A549 (cell line): ENCODE measurements at places on chromosomes 4 and X.
A peak's percentile ranks its signal among the peaks of the same experiment; 100 is the strongest.

GRCh38 chrX:69564665-69565064, 51.2 kb upstream of the EDA start:
- DNase-seq: no peak

GRCh38 chrX:22220941-22221340, 51.8 kb upstream of the CBLL2 start:
- DNase-seq: peak; percentile 29

GRCh38 chr4:99390055-99390454, 37.5 kb upstream of the ADH1C start:
- no peak for DNase-seq

DNA sequence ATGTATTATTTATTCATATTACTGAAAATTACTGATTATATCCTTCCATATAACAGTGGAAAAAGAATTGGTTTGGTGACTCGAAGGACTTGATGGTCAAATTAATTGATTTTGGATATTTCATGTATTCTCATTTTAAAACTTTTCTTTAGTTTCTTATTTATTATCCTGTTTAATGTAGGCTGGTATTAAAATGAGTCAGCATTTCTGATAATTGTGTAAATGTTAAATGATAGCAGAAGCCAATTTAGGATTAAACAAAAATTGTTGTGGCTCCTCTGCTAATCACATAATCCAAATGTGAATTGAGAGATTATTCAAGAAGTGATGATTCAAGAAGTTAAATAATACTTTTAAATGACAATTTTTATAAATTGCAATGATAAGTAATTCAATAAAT, 38.7 kb downstream of the PDLIM5 start:
- no peak for DNase-seq

GRCh38 chr4:158949099-158949498, 153.8 kb upstream of the RAPGEF2 start:
- no peak for DNase-seq

DNA sequence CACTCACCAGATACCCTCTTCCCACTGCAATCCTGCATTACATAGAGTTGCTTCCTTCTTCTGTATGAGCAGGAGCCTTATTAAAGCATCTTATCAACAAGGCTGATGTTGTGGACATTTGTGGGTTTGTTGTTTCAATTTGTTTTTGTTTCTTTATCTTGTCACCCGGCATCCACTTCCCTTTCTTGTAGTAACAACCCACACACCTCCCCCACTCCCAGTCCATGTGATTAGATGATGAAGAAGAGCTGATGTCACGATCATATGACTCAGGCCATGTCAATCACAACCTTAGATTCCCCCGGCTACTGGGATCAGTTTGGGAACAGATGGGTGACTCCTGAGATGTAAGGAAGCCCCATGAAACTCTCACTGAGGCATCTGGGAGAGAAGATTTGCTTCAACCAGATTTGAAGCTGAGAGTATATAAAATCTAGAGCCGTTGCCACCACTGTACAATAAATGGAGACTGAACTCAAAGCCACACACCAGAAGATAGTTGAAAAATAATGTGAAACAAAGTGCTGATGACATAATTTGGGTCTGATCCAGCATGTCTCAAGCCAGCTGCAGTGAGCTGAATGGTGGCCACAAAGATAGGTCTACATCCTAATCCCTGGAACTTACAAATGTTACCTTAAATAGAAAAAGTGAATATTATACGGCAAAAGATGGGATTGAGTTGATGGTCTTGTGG, 34.1 kb upstream of the SRD5A3 start:
- no peak for DNase-seq

- no peak for DNase-seq
These were observed 74.0 kb upstream of the OGT start for GRCh38 chrX:71458866-71459265.

- DNase-seq: peak; percentile 4
These were observed 538.2 kb downstream of the DMD start for GRCh38 chrX:32673193-32673592.

GRCh38 chr4:15901998-15902397, 36.5 kb downstream of the FGFBP1 start:
- DNase-seq: no peak

DNA sequence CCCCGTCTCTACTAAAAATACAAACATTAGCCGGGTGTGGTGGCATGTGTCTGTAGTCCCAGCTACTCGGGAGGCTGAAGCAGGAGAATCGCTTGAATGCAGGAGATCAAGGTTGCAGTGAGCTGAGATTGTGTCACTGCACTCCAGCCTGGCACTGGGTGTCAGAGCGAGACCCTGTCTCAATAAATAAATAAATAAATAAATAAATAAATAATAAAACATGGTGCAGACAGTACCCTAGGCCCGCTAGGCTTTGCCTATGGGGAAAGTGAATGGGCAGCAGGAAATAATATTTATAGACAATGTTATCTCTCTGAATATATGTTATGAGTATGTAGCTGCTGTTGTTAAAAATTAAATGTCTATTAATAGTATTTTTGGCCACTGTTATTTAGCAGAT, 130.4 kb downstream of the LARP7 start:
- DNase-seq: no peak

GRCh38 chr4:152424396-152424795, 111.5 kb downstream of the FBXW7 start:
- no peak for DNase-seq

- DNase-seq: no peak
These were observed 54.2 kb downstream of the RPS3A start for GRCh38 chr4:151153585-151153984.

DNA sequence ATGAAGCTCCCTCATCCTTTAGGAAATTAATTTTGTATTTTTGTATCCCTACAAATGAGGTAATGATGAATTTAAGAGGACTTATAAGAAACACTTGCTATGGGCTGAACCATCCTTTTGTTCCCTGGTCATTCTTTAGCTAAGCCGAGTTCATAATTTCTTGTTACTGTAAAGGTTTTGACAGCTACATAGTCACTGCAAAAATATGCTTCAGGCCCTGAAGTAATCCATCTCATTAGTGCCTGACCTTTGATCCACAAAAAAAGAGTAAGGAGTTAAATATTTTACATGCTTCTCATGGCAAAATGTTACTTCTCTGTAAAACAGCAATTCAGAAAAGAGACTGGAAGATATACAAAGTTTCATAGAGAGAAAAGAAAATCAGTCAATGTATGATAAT, 290.6 kb upstream of the SLIT2 start:
- no peak for DNase-seq

GRCh38 chr4:184473499-184474262, 669 bp downstream of the IRF2 start:
- DNase-seq: peak; percentile 21

DNA sequence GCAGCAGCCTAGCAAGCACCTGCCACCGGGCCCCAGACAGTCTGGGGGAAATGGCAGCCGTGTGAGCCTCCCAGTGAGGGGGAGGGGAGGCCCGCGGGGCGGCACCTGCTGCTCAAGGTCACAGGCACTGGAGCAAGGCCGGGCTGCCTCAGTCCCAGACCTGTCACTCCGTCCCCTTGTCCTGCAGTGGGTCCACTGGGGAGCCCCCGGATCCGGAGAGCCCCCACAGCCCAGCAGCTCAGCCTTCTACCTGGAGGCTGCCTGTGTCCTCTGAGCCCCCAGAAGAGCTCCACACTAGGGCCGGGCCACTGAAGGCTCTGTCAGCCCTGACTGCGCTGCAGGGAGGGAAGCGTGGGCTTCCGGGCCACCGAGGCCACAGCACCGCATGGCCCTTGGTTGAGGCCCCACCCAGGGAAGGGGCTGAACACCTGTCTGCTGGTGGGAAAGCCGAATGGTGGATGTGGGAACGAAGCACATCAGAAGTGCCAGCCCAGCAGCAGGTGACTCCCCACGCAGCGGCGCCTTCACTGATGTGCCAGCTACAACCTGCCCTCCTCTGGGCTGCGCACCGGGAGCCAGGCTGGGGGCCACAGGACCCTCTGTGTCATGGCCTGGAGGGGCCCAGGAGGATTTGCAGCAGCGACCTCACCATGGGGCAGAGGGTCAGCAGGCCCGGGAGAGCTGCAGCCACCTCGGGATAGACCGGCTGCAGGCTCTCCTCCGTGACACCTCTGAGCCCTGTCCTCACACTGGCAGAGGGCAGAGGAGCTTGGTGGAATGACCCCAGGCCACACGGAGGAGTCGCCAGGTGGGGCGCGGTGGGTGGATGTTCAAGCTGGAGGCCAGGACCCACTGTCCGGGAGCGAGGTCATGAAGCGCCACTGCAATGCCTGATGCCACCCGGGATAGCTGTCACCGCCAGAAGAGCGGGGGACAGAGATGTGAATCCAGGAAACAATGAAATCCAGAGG, 35.0 kb upstream of the MXD4 start:
- no peak for DNase-seq

DNA sequence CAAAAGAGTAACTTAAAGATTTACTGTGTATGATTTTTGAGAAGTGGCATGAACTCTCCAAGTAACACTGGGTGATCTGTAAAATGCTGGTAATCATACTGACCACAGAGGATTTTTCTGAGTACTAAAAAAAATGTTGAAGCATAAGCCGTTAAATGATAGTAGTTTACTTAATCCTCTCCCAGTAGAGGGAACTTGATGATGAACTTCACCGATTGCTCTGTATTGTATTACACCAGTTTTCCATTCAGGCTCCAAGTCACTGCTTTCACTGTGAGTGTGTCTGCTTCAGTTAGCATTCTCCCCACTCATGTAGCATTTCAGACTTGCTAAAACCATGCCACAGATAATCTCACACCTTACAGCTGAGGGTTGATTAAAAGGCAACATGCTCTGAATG, 294.1 kb downstream of the GBA3 start:
- no peak for DNase-seq

- DNase-seq: no peak
These were observed 47.2 kb upstream of the CD99 start for GRCh38 chrX:2643880-2644279.

DNA sequence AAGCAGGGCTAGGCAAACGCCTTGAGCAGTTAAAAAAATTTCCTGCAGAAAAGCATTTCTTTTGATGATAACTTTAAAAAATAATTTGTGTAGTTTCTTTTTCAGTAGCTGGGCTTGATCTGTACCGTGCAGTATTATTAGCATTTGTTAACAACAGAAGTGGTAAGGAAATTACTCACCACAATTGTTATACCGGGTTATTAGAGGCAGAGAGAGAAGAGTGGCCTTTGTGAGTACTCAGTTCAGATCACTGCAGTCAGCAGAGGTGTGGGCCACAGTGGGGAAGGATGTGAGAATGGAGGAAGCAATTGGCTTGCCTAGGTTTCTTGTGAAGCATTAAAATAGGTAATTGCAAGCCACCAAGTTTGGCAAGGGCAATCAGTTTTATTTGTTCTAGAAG, 14.3 kb upstream of the IL21 start:
- no peak for DNase-seq

DNA sequence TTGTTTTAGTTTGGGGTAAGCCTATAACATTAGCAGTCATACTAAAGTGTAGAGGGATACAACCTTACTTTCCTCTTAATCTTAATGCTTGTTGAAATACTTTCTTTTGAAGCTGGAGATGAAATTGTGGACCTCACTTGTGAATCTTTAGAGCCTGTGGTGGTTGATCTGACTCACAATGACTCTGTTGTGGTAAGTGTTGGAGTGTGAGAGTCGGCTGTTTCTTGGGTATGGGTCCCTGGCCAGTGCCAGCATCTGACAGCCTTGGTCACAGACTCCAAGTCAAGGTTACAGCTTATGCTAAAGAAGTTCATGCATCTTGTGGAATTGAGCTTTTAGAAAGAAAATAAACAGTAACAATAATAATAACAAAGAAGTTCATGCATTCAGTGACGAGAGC, 31.6 kb downstream of the RNF4 start:
- no peak for DNase-seq

DNA sequence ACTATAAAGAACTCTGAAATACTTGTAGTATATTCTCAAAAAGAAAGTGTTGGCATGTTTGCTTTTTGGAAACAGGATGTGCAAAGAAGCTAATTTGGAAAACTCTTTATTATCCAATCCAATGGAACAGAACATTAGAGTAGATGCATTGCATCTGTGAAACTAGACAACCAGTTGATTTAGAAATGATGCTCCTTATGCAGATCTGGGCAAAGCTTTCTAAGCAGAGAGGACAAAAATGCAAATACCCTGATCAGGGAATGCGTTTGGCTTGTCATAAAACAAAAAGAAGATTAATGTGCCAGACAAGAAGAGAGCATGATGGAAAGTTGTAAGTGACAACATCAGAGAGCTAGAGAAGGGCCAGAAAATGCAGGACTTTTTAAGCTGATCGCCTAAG, 142.3 kb downstream of the RCHY1 start:
- no peak for DNase-seq

- DNase-seq: peak; percentile 13
These were observed 1.1 kb downstream of the PCSK1N start for GRCh38 chrX:48834383-48834709.

DNA sequence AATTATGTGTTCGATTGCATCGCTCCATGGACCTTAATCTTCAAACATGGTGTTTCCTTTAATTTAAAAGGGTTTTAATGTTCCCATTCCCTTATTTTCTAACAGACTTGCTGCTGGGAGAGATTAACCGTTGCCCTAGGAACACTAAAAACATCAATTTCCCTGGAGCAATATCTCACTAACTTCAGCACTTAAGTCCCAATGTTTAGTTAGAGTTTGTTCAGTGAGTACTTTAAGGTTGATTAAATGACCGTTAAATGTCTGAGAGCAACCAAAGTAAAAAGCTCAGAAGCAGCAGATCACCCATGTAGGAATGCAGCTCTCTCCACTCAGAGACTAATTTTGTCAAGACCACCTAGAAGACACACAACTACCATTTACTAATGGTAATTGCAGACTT, 111.2 kb upstream of the PDE5A start:
- no peak for DNase-seq

DNA sequence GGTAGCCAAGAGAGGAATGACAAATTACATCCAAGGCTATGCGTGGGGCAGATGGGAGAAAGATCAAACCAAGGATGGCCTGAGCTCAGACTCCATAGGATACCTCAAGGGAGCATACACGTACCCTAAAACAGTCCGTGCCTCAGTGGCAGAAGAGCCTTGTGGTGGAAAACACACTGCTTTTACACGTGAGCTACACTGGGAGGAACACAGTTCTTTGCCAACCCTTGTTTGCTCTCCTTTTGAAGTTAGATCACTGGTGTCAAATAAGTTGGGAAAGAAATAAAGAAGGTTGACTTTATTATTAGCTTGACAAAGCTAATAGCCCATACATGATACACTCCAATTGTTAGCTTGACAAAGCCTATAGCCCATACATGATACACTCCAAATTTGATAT, 141.9 kb downstream of the MGST2 start:
- no peak for DNase-seq

- no peak for DNase-seq
These were observed 55.0 kb downstream of the PAPSS1 start for GRCh38 chr4:107665001-107665400.

- DNase-seq: no peak
These were observed 606.0 kb downstream of the BCOR start for GRCh38 chrX:39491548-39492297.

GRCh38 chr4:121728798-121729226, 32.0 kb upstream of the ANXA5 start:
- no peak for DNase-seq

GRCh38 chrX:101078716-101079598, at the start of gene TMEM35A:
Gene TMEM35A, plus strand, starts transcription at chrX:101078879. Its CDS starts 124 bp downstream, at chrX:101079003.
- DNase-seq: no peak

DNA sequence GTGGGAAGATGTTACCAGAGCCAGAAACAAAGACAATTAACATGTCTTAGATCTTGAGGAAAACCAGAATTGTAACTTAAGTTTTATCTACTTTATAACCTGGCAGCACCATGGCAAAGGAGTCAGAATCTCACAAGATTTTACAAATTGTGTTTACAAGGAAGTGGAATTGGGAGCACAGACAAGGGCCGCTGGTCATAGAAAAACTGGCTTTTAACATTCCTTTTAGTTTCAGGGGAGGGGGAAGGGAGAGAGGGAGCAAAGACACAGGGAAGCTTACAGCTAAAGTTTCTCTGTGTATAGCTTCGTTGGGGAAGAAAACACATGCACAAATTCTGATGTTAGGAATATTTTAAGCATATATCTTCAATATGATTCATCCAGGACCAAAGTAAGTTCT, 10.3 kb upstream of the UGT2B11 start:
- DNase-seq: no peak
